ENCODE measurements at places on chromosomes 12 and 14.

DNA sequence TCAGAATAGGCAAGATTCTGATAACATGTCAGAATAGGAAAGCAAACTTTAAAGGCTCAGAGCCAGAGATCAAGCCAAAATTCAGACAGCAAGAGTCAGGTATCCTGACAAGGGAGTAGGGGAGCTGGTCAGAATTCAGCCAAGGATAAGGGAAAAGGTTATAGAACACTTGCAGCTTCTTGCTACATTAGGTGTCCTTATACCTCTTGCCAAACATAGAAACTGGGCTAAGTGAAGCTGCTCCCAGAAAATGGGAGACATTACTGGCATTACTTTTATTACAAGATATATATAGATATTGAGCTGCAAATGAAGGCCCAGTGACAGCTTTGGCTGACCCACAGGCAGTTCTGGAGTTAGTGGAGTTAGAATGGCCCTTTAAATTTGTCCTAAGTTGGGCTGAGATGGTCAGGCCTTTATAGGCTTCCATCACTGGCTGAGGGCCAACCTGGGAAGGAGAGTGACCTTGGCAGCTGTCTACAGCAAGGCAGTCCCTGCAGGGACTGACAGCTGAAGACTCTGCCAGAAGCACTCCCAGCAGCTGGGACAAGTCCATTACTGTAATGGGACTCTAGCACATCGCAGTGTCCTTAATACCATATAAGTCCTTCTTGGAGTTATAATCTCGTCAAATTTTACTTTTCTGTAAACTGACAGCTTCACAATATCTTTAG, 83.0 kb downstream of the LRRC9 start:
- DNase-seq: no peak

GRCh38 chr12:66662729-66663128, 16.1 kb downstream of the GRIP1 start:
- DNase-seq: no peak

DNA sequence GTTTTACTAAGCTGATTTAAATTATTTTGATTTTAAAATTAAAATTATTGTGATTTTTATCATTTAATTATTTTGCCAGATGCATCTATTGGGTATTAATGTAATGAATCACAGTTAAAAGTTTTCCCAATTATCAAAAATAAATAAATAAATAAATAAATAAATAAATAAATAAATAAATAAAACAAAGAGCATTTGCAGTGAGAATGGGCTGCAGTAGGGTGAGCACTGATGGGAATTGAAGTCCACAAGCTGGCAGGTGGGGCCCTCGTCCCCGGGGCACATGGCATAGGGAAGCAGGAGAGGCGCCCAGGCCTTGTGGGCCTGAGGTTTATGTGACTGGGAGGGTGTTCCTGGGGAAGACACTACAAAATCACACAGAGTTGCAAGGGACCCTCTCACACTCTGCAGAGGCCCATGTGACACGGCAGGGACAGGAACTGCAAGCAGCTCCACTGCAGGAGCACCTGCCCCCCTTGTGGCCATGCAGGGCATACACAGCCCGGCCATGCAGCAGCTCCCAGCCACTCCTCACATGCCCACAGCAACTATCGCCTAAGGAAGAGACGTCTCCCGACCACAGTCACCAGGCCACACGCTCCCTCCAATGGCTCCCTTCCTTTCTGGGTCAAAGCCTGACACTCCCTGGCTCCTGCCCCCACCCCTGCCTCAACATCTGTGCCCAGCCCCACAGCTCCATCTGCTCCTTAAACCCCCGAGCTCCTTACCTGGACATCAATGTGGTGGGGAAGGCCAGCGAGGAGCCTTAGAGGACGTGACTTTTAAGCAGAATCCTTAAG, 256.3 kb upstream of the SFSWAP start:
- peak; percentile 70 for DNase-seq

GRCh38 chr14:32330351-32331111, 1.4 kb downstream of the AKAP6 start:
- DNase-seq: no peak

DNA sequence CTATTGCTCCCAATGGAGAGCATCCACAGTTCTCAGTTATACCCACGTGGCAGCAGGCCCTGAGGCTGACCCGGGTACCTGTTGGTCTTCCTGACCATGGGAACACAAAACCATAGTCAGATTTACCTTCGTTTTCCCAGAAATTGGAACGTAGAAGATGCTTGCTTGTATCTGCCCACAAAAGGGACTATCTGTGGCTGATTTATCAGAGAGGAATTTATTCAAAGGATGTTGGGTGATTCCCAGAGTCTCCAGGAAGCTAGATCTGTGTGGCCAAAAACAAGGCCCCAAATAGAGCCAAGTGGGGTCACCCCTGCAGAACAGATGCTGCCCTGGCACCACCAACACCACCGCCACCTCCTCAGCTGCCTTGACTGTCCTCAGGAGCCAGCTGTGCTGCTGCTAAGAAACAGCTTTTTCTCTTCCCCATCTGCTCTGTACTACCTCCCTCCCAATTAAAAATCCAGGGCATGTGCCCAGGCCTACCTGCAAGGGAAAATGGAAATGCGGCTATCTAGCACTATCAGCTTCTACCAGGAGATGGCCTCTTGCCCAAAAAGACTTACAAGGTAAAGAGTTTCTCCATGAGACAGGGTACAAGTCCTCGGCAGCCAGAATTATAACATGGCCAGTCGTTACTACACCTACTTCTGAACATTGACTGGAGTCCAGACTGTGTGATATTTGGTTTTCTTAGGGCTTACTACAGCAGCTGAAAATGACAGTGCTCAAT, 128.6 kb upstream of the PLEKHG7 start:
- DNase-seq: no peak

DNA sequence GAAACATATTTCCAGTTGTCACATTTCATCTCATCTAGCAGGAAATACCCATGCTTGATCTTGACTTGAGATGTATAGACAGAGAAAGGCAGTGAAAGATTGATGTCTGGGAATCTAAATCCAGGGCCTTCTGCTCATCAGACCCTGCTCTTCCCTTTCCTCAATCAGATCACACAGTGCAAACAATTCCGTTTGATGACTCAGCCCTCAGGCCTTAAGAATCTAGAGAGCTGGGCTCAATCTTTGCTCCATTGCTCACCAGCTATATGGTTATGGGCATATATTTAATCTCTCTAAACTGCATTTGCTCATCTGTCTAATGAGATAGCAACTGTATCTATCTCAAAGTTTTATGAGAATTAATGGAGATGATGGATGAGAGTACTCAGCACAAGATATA, 201.8 kb upstream of the CCDC196 start:
- no peak for DNase-seq

GRCh38 chr12:109600481-109600880, 26.9 kb downstream of the MVK start:
- DNase-seq: no peak

DNA sequence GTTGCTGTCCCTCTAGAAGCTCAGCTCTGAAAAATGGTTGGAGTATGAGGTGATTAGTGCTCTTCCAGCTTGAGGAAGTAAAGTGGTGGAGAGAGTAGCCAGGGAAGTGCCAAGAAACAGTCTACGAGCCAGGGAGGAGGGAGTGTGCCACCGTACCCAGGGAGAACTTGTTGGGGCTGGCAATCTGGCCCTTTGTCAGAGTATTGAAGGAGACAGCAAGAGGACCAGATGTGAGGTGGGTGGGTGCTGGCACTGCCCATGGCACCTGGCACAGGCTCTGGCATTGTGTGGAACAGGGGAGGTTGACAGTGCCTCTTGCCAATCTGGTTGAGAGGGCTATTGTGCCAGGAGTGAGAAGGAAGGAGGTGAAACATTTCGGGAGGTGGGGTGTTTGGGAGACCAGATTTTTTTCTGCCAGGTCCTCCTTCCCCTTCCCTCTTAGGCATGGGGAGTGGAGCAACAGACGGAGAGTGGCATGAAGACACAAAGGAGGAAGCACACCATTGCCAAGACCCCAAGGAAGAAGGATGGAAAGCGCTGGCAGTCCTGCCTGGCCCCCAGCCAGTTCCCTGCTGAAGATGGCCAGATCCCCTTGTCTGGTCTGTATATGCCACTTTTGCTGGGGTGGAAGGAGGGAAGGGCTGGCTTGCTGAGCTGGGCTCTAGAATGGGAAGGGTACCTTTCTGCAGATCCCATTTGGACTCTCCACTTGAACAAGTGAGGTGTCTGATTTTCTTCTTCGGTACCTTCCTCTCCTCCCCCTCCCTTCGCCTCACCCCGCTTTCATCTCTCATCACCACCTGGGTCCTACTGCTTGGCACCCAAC, 37.5 kb downstream of the ZFHX2 start:
- no peak for DNase-seq

DNA sequence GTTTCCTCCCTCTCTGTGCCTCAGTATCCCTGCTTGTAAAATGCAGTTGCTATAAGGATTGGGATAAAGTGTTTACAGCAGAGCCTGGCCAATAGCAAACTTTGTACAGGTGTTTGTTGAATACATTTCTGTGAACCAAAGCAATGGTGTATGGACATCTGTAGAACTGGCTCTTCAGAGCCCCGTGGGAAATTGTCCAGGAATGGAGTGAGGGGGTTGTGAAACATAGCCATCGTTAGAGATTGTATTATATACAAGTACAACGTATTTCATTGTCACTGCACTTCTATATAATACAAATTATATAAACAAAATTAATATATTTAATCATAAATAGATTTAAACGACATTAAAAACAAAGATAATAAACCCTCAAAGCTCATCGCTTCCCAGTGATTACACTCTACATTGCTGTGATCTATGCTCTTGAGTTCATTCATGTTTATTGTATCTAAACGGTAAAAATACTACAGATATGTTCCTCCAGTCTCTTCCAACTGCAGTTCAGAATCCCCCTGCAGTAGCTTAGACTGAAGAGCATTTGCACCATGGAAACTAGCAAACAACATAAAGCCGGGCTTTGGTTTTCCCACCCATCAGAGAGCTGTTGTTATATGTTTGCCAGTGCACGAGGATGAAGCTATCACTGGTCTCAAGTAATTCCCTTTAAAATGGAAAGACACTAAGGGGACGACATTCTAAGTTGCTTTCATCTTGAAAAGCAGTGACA, 216.7 kb downstream of the TMEM132C start:
- DNase-seq: no peak

DNA sequence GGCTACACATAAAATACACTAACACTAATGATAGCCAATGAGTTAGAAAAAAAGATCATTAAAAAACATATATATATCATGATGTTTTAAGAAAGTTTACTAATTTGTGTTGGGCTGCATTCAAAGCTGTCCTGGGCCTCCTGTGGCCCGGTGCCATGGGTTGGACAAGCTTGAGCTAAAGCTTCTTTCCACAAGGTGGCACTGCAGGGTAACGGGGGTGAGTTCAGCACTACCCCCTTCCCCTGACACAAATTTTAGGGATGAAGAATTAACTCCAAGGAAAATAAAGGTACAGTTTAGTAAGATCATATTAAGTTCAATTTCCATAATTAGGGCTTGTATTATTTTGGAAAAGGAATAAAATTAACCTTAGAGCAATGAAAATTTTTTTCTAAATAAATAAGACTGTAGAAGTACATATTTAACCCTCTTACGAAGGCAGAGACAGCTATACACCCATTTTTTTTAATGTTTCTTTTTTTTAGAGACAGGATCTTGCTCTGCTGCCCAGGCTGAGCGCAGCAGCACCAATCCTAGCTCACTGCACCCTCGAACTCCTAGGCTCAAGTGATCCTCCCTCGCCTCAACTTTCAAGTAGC, 38.9 kb downstream of the PPP1R13B start:
- peak; percentile 49 for DNase-seq

- DNase-seq: peak; percentile 96
Measured at GRCh38 chr14:51651388-51652167, at the start of gene FRMD6. Gene FRMD6, plus strand, starts transcription at chr14:51651910. Its CDS starts 37,927 bp downstream, at chr14:51689837.

DNA sequence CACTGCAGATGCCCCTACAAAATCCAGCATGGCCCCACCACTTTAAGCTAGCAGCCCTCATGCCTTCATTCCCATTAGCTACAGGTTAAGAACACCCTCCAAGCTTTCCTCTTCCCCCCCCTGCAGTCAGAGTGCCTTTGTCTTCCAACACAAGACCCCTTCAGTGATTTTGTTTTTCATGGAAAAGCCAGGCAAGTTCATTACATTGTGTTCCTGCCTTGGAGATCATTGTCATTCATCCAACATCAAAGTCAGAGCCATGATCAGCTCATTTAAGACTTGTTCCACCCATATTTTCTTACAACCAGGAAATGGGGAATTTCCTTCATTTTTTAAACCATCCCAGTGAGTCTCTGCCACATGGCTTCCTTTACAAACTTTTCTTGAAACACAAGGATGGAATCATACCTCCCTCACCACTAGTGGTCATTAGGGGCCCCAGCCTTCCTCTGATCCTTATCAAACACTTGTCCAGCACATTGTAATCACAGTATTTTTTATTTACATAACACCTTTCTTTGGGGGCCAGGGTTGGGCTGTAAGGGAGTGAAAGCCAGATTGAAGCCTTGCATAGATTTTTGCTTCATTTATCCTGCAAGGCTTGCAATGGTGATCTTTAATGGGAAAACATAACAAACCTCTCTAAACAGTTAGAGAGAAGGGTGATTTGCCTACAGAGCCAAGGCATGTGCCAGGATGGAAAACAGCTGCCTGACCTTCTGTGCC, 765.3 kb downstream of the MED13L start:
- DNase-seq: no peak

DNA sequence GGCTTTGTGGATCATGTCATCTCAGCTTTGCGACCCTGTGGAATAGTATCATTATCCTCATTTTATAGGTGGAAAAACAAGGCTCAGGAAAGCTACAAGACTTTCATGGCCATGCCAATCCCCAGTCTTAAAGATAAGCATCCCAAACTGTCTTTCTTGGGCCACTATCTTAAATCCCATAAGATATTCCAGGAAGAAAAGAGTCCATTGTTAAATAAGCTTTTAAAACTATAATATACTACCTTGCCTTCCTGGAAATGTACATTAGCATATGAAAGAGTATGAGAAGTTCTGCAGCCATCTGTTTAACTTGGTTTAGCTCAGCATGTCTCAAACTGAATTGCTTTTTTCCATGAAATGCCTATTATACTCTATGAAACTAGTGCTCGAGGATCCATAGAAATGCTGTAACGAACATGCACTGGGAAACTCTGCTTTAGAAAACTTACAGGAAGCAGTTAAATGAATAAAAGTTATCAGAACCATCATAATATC, 77.1 kb downstream of the B4GALNT3 start:
- no peak for DNase-seq

- DNase-seq: no peak
Measured at GRCh38 chr12:124327362-124328043, 32.6 kb downstream of the RFLNA start.

- DNase-seq: no peak
Measured at GRCh38 chr12:31951939-31952338, 7.3 kb upstream of the RESF1 start.

- DNase-seq: no peak
Measured at GRCh38 chr12:100017056-100017455, 32.3 kb upstream of the ANKS1B start.

Data from GM13977 (cell line).